ENCODE measurements at places on chromosomes 6 and 20.

DNA sequence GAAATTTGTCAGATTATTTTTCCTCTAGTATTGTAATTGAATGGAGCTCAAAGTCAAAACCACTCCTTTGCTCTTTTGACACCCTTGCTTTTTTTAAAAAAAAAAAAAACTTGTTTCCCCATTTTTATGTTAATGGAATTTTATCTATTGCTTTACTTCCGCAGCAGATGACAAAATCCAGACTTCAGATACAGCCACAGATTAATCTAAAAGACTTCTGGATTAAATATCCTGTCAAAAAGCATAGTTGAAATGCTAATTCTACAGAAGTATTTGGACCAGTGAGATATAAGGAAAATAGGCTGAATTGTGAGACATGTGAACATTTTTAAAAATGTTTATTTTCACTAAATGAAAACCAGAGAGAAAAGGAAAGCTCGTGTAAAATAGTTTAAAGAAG is 341.4 kb downstream of the BMP2 start:
- no peak for DNase-seq

DNA sequence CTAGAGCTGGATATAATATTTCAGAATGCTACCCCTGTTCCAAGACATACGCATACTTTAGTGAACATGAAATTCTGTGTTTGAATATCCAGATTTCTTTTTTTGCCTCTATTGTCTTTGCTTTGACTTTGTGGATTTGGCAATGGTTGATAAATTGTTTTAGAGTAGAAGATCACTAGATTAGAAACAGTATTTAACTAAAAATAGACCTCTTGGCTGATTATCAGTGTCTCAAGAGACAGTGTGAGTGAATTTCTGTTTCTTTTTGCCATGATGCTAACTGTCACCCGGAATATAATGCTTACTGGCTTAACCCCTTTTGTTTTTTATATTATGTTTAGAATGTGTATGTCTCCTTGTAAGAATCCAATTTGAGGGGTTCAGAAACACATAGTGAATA is 102.5 kb downstream of the PLCB1 start:
- no peak for DNase-seq

DNA sequence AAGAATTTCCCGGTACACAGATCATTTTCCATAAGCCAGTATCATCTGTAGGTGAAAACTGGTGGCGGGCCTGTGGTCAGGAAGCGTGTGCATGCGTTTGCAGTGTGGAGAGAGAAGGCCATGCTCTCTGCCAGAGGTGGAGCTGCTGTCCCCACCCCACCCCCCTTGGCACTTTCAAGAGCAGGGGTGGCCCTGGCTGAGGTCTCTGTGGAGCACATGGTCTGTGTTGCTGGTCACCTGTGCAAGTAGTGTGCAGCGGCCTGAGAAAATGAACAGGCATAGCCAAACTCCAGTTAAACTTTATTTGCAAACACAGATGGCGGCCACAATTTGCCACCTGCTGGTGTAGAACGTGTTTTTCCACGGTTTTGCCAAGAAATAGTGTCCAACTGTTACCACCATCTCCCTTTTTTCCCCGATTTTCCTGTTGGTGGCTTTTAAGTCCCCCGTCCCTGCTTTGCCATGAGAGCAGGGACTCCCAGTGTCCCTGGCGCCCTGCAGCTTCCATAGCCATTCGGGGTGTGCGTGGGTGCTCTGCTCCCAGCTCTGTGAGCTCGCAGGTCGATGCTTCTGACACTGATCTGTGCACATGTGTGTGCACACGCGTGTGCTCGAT is 2.5 kb downstream of the ADRM1 start:
- DNase-seq = no peak

- no peak for DNase-seq
These were observed 15.4 kb downstream of the PNPLA1 start for GRCh38 chr6:36285187-36285671.

GRCh38 chr6:118061666-118062065 is 154.6 kb downstream of the SLC35F1 start:
- no peak for DNase-seq

- no peak for DNase-seq
These were observed 349.9 kb downstream of the SAMD5 start for GRCh38 chr6:147858421-147858820.

GRCh38 chr6:21969192-21969591 is 327.6 kb downstream of the PRL start:
- no peak for DNase-seq

- DNase-seq = no peak
These were observed 108.7 kb downstream of the FYN start for GRCh38 chr6:111764238-111765175.

GRCh38 chr6:140271759-140272377 is 897.4 kb upstream of the CITED2 start:
- DNase-seq = no peak

DNA sequence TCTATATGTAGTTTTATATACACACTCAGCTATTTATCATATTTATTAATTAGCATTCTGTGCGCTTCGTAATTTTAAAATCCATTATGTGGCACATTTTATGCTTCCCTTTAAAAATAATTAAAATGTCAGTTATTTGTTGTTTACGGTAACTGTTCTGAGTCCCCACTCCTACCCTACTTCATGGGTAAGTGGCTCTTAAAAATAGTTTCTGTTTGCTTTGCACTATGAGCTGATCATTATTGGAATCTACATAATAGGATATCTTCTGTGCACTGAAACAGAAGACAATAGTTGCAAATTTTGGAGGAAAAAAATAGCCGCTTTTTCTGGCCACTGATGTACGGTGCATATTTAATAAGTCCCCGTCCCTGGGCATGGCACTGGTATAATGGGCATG is 25.2 kb downstream of the LCA5 start:
- no peak for DNase-seq

- no peak for DNase-seq
These were observed 22.6 kb downstream of the NOL4L start for GRCh38 chr20:32562495-32562911.

DNA sequence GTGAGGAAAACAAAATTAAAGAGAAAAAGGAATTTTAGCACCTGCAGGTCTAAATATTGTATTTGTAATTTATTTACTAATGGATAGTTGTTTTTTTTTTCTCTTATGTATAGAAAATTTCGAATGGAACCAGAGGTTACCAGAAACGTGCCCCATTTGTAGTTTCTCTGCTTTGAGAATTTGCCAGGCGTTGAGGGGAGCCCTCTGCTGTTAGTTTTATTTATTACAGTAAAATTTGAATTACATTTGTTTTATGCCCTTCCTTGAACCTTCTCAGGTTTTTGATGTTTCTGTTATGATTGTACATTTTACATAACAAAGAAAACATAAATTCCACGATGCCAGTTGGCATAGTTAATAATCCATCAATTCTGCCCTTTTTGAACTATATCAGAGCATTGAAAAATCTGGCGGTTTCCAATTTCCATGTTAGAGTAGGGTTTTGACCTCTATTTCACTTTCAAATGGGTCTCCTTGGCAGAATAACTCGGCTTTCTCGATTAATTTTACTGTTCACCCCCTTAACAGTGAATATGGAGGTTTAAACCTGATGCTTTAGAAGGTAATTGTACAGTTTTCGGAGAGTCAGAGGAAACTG is 35.1 kb upstream of the RFPL4B start:
- peak; percentile 50 for DNase-seq

- no peak for DNase-seq
These were observed 18.3 kb downstream of the SERPINB9 start for GRCh38 chr6:2884804-2885203.

- no peak for DNase-seq
These were observed 113.6 kb downstream of the FLRT3 start for GRCh38 chr20:14223806-14224205.

- no peak for DNase-seq
These were observed 20.8 kb downstream of the PANK2 start for GRCh38 chr20:3909952-3910366.

- no peak for DNase-seq
These were observed 41.9 kb downstream of the PLEKHG1 start for GRCh38 chr6:150641398-150642139.

- DNase-seq = no peak
These were observed 111.9 kb downstream of the ANKRD60 start for GRCh38 chr20:58116505-58116904.

DNA sequence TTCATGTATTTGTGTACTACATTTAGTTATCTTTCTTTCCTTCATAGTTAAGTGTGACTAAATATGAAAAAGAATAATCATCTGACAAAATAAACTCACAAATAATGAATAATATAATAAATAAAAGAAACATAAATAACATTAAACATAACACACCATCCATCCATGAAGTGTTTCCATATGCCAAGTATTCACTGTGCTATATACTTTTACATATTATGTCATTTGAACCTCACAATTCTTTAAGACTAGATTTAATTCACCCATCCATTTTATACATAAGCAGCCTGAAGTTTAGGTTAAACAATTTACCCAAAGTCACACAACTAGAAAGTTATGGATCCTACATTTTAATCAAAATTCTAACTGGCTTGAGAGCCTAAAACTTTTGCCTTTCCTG is 549.4 kb upstream of the HS3ST5 start:
- DNase-seq = no peak

DNA sequence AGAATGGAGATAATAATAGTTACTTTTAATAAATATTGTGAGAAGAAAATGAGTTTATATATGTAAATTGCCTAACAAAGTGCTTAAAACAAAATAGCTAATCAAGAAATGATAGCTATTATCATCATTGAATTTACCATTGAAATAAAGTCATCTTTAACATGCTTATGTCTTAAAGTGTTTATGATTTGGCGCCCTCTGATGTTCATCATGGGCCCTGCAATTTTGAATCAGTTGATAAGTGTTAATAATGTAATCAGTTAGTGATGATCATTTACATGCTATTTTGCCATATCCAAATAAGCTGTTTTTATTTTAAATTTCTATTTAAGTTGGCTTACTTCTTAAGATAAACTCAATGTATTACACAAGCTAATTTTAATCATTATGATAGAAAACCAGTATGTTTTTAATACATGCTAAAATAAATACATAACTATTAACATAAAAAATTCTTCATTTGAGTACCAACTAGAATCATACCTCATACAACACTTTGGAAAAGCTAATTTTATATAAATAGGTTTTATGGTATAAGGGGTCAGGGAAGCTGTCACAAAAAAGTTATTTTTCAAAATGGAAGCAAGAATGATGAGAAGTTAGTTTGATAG is 39.2 kb upstream of the TPD52L1 start:
- peak; percentile 64 for DNase-seq

- no peak for DNase-seq
These were observed 288.7 kb downstream of the KIF16B start for GRCh38 chr20:16284385-16285100.

GRCh38 chr6:36897609-36898008 is 11.9 kb downstream of the C6orf89 start:
- DNase-seq = no peak

DNA sequence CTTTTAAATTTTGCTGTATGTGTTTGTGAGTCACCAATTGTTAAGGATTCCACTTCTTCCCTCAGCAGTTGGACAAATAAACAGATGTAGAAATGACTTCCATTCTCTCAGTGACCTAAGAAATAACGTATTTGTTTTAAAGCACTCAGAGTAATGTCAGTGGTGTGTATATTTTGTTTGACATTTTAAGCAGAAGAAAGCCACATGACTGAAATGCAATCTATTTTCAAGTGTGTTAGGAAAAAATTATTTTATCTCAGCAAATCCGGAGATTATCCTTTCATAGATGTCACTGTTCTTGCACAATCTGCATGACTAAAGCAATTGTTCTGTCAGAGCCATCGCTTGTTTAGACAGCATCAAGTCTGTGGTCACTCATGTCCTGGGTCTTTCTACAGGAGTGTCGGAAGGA is 77.1 kb downstream of the JAG1 start:
- DNase-seq = peak; percentile 96

- no peak for DNase-seq
These were observed 1.4 kb downstream of the MCM3 start for GRCh38 chr6:52283111-52283510.

DNA sequence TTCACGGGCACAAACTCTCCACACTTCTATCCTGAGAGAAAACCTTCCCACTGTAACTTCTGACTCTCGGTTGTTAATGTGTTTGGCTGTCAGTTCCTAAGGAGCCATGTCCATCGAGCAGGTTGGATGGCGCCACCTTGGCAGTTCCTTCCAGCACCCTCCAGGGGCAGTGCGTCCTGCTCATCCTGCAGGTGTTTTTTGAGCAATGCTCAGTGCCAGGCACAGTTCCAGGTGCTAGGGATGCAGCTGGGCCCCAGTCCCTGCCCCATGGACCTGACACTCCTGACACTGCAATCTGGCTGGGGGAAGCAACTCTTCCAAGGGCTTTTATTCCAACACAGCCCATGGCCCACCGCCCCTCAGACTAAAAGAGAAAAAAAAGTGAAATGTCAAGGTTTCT is 376.4 kb downstream of the PREX1 start:
- DNase-seq = no peak

GRCh38 chr20:51542033-51542570 is 417 bp downstream of the NFATC2 start:
- DNase-seq = no peak

GRCh38 chr6:31877125-31877650 is 1.6 kb downstream of the SLC44A4 start:
- no peak for DNase-seq

DNA sequence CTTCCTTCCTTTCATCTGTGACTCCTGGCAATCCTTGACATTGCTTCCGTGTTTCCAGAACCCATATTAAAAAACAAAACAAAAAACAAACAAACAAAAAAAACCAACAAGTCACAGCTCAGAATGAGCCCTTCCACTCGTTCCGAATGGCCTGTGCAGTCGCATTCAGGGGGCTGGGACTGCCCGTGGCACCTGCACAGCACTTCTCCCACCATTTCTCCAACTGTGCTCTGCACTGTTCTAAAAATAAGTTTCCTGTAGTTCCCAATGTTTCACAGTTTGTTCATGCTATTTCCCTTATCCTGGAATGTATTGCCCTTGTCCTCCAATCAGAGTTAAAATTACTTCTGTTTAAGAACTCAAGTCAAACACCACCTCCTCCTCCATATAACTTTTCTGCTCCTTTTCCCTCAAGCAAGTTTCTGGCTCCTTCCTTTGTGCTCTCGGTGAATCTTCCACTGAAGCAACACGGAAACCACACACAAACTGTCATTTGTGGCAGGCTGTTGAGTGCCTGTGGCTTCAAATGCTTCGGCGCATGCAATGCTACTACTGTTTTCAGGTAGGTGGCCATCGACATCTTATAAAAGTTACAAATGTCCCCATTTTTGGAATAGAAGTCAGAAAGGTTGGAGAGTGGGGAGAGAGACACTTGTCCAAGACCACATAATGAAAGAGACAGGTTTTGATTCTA is 57.7 kb downstream of the PDE10A start:
- no peak for DNase-seq

- no peak for DNase-seq
These were observed 15.2 kb downstream of the PRND start for GRCh38 chr20:4736875-4737274.

DNA sequence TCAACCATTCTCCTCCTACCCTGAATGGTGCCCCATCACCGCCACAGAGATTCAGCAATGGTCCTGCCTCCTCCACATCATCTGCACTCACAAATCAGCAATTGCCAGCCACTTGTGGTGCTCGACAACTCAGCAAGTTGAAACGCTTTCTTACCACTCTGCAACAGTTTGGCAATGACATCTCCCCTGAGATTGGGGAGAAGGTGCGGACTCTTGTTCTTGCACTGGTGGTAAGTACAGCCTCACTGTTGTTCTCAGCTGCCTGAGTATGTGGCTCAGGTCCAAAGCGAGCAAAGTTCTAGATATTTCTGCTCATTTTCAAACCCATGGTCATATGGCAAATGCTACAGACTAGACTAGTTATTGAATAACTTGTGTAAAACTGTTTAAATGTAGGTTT is 51.0 kb upstream of the C20orf144 start:
- DNase-seq = no peak

GRCh38 chr6:80535914-80536565 is 429.6 kb downstream of the BCKDHB start:
- peak; percentile 41 for DNase-seq

- no peak for DNase-seq
These were observed 22.3 kb downstream of the NPEPL1 start for GRCh38 chr20:58714923-58715351.
